ENCODE measurements at places on chromosomes 6 and 20. TPM values are rescaled to one million over a fixed set of nuclear protein-coding genes. Genes with fewer than 3 reads are reported as not detected.

The DZANK1 gene
- total RNA-seq = 0.50 TPM

The NHSL1 gene
- 9.9 TPM for total RNA-seq

The CLVS2 gene
- not detected for total RNA-seq

The RHAG gene
- total RNA-seq = not detected

The DEFB115 gene
- not detected for total RNA-seq

The DNAH8 gene
- total RNA-seq = not detected

The GCNT2 gene
- total RNA-seq = 0.15 TPM

The SFTA2 gene
- not detected for total RNA-seq

The TMEM217 gene
- total RNA-seq = not detected

The TBX18 gene
- 9.4 TPM for total RNA-seq

The DDO gene
- 0.74 TPM for total RNA-seq

The FAM50B gene
- 11.9 TPM for total RNA-seq

The PSMB9 gene
- 4.9 TPM for total RNA-seq

The PCK1 gene
- not detected for total RNA-seq

The SPATA2 gene
- total RNA-seq = 3.0 TPM

The VGLL2 gene
- total RNA-seq = not detected

The FOXA2 gene
- total RNA-seq = not detected

The PRDM13 gene
- total RNA-seq = not detected

The IPCEF1 gene
- total RNA-seq = not detected

The TRIM31 gene
- total RNA-seq = not detected

The CBLN4 gene
- not detected for total RNA-seq

The RAB44 gene
- under 0.01 TPM for total RNA-seq

The OR2B2 gene
- not detected for total RNA-seq

The RIMS1 gene
- total RNA-seq = under 0.01 TPM

Measured in bronchus fibroblast of lung (primary cell).